H1 (cell line): ENCODE measurements at places on chromosomes 2 and 18.

GRCh38 chr2:31132786-31133185, 5.5 kb downstream of the GALNT14 start:
- no peak overlapping the region for H3K4me3 ChIP-seq
- H3K36me3 ChIP-seq, result no peaks in the 10 kb centered on the region
- no peak overlapping the region for H3K27ac ChIP-seq
- H3K27me3 ChIP-seq, result peaks cover 18% of the 10 kb centered on the region

- H3K4me1 ChIP-seq, result no peaks in the 10 kb centered on the region
- no peak for DNase-seq
- no peaks in the 10 kb centered on the region for H3K36me3 ChIP-seq
- no peaks in the 10 kb centered on the region for H3K27me3 ChIP-seq
These were observed 6.8 kb upstream of the PCARE start for GRCh38 chr2:29080886-29081743.

- no peak overlapping the region for H3K4me3 ChIP-seq
- no peak overlapping the region for H3K27ac ChIP-seq
- H3K36me3 ChIP-seq, result no peaks in the 10 kb centered on the region
- peaks cover 21% of the 10 kb centered on the region for H3K4me1 ChIP-seq
- DNase-seq, result no peak
These were observed 394.0 kb upstream of the HNRNPA3 start for GRCh38 chr2:176818617-176819016.

DNA sequence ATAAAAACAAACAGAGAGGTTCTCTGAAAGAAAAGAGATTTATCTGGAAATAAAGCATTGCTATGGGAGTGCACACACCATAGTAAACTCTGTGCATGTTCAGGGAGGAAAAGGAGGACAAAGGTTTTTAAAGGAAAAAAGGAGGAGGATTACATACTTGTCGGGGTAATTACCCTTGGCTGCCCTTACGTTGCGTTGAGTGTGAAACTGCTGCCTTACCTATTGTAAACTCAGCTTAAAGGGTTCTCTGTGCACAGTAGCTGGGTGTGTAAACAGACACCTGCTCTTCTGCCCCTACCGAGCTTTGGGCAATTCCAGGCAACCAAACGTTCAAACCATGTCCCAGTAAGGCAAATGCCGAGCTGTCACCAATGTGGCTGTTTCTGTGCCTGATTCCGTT, 29.6 kb upstream of the PXDN start:
- H3K4me1 ChIP-seq, result peaks cover 11% of the 10 kb centered on the region
- H3K4me3 ChIP-seq, result no peak overlapping the region
- no peaks in the 10 kb centered on the region for H3K36me3 ChIP-seq

DNA sequence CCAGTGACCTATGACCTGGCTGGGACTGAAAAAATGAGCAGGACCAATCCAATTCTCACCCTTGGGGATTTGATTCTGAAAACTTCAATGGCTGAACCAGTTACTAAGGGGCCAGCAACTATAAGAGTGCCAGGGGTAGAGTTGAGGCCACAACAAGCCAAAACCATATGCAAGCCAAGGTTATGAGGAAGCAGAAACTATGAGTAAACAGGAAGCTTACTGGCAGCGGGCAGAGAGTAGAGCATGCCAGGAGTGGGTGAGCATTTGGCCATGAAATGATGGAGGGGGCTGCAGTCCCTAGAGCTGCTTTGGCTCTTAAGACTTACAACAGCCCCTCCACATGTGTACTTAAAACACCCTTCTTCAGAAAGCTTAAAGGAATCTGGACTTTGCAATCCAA, 82.4 kb downstream of the RBMS1 start:
- no peaks in the 10 kb centered on the region for H3K36me3 ChIP-seq
- H3K27ac ChIP-seq, result no peak overlapping the region
- H3K4me1 ChIP-seq, result peaks cover 5% of the 10 kb centered on the region; the same call in 1 of the 2 replicates
- no peak for DNase-seq
- no peak overlapping the region for H3K4me3 ChIP-seq

DNA sequence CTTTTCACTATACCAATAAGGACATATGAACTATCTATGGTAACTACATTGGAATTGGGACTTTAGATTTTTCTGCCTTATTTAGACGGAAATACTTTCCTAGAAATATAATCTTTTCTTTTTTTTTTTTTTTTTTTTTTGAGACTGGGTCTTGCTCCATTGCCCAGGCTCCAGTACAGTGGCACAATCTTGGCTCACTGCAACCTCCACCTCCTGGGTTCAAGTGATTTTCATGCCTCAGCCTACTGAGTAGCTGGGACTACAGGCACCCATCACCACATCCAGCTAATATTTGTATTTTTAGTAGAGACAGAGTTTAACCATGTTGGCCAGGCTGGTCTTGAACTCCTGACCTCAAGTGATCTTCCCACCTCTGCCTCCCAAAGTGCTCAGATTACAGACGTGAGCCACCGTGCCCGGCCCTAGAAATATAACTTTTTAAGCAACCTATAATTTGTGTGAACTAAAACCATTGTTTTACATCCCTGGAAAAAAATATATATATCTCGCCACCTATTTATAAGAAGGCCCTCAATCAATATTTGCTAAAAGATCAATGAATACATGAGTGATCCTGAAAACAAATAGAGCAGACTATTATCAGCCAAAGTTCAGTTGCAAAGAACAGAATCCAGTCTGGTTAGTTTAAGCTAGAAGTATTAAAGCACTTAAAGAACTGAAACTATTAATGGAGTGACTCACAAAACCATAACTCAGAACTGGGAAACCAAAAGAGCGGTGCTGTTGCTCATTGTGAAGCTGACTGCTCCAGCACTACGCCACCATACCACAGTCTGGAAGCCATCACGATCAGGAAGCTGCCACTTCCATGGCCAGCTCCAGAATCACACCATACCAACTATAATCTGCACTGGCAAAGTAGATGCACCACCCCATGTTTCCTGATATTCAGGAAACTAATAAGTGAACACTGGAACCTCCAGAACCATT, 8.4 kb upstream of the HNRNPLL start:
- no peak overlapping the region for H3K27ac ChIP-seq
- no peaks in the 10 kb centered on the region for H3K36me3 ChIP-seq
- no peaks in the 10 kb centered on the region for H3K27me3 ChIP-seq
